Activated naive CD8-positive, alpha-beta T cell treated with anti-CD3 and anti-CD28 coated beads, Interleukin-2, amount 10 ng/mL, durations not matched to agents 7 days and 5 days (primary cell): ENCODE measurements at places on chromosomes 1 and 21. TPM values are rescaled to one million over a fixed set of nuclear protein-coding genes. Genes with fewer than 3 reads are reported as not detected.

DNA sequence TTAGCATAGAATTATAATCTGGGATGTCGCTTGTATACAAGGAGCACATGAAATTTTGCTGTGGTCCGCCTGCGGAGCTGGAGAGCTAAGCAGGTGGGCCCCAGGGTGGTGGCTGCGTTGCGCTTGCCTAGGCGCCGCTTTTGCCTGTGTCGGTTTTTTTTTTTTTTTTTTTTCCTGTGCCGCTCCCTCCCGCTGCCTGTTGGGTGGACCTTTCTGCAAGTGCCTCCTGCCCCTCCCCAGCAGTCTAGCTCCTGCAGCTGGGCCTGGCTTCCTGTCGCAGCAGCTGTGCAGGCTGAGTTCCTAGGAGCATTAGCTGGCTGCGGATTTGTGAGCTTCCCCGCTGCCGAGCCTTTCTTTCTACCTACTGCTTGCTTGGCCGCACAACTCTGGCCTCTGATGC lies 20.6 kb downstream of the PYHIN1 start:
- no peak for DNase-seq

DNA sequence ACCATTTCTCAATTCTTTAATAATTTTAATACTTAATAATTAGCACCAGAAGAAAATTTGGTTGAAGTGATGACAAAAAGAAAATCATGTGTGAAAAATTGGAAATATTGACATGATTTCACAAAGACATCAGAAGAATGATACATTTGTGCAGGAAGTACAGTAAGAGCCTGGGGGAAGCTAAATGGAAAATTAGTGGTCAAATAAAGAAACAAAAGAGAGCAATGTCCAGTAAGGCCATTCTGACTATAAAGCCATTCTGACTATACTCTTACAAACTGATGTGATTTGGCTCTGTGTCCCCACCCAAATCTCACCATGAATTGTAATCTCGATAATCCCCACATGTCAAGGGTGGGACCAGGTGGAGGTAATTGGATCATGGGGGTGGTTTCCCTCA lies 48.6 kb upstream of the KCNE1 start:
- no peak for DNase-seq

DNA sequence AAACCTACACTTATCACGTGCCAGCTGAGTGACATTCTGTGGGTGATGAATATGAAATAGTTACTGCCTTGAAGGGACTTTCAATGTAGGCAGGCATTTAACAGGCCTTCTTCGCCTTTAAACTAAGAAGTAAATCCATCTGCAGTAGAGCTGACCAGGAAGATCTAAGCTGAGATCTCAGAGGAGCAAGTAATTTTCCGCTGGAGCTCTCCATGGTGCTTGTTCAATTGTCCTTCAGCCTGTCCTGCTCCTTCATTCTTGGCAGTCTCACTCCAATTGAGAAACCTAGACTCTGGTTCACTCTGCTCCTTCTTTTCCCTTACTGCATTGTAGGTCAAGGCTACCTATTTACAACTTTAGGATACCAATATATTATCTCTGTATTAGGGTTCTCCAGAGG lies 183.5 kb downstream of the HMCN1 start:
- DNase-seq = no peak

DNA sequence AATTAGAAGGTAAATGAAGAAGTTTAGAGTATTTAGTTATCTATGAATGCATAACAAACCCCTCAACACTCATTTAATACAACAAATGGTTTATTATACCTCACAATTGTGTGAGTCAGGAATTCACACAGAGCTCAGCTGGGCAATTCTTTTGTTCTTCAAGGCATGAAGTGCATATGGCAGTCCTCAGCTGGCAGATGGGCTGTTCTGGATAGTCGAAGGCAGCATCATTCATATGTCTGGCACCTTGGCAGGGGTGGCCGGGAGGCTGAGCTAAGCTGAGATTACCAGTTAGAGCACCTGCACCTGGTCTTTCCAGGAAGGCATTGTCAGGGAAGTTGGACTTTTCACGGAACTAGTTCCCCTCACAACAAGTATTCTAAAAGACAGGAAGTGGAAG lies 286.2 kb upstream of the DUSP10 start:
- no peak for DNase-seq

DNA sequence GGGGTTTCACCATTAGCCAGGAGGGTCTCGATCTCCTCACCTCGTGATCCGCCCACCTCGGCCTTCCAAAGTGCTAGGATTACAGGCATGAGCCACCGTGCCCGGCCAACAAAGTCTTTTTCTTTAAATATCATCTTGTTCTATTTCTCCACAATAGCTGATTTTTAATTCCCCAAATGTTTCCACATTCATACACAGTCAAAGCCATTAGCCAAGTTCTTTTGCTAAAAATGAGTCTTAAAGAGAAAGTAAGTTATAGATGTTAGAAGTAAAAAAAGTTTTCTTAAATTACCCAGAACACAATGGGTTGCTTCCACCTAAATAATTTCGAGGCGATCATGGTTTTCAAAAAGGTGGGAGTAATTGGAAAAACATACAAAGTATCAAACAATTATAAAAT lies 30.6 kb downstream of the C2CD2 start:
- no peak for DNase-seq

DNA sequence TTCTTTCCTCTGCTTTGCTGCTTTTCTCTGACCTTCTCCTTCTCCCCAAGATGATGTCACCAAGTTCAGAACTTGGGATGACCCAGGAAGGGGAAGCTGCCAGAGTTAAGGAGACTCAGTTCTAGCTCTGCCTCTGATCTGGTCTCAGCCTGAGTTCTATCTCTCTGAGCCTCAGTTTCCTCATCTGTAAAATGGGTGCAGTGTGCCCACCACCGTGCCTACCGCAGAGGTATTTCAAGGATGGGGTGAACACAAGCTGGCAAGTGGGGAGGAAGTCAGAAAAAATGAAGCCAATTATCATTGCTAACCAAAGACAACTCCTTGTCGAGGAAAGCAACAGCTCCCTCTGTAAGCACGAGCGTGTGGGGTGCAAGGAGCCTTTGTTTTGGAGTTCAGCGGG lies 249.7 kb downstream of the KAZN start:
- DNase-seq = no peak

DNA sequence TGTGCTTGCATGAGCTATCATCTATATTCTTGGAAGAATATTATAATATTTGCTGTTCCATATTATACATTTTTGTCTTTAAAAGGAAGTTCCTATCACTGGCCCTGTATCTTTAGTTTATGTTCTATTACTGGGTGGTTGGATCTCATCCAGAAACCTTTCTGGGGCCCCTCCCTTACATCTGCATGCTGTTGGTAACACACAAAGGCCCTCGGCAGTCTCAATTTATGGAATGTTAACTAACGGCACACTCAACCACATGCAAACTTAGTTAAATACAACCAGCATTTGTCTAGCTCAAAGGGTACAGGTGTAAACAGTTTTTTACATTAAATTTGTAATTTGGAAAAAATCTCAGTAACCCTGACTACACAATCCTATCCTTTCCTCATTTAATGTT lies 9.7 kb upstream of the HYI start:
- DNase-seq = no peak

- no peak for DNase-seq
Observed at GRCh38 chr1:153626904-153627714, at the start of gene S100A13. TSS of gene S100A13 (minus strand) at chr1:153627505. CDS start at chr1:153626472, 1,033 bp downstream.

GRCh38 chr1:84877592-84877991 lies 15.4 kb downstream of the LPAR3 start:
- no peak for DNase-seq

DNA sequence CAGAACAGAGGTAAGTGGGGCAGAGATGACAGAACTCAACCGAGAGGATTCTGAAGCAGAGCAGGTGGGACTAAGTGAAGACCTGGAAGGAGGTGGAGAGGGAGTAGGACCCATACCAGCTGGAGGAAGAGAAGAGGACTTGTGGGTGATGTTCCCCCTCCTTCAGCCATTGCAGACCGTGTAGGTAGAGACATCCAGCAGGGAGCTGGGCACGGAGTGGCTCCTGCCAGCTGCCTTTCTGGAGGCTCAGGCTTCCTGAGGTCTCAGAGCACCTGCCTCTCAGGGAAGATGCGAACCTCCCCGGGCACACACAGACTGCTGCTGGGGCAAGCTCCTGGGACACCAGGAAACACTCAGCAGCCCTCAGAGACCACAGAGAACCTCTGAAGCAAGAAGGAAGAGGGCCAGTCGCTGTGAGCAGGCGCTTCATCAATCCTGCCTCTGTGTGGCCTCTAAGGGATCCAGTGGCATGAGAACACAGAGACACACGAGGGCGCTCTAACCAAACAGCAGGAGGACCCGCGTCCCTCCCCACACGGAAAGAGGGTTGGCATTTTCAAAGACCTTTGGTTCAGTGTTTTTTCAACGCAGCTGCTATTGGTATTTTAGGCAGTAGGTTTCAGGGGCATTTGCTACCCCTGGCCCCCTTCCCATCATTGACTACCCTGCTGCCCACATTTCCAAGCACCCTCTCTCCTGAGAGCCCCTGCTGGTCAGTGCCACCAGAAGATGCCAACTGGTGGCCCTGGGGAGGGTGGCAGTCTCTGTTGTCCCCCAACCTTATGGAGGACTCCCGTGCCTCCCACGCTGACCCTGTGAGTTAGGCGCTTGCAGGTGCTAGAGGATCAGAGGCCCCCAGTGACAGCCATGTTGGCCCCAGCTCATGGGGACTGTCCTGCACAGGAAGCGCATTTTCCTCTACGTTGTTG lies 89.6 kb upstream of the EDN2 start:
- DNase-seq = peak; percentile 78

NBPF4 gene
- total RNA-seq = 0.20 TPM

DR1 gene
- total RNA-seq = 85.7 TPM

SLC9C2 gene
- not detected for total RNA-seq
